ENCODE measurements at places on chromosomes 7 and 10.

DNA sequence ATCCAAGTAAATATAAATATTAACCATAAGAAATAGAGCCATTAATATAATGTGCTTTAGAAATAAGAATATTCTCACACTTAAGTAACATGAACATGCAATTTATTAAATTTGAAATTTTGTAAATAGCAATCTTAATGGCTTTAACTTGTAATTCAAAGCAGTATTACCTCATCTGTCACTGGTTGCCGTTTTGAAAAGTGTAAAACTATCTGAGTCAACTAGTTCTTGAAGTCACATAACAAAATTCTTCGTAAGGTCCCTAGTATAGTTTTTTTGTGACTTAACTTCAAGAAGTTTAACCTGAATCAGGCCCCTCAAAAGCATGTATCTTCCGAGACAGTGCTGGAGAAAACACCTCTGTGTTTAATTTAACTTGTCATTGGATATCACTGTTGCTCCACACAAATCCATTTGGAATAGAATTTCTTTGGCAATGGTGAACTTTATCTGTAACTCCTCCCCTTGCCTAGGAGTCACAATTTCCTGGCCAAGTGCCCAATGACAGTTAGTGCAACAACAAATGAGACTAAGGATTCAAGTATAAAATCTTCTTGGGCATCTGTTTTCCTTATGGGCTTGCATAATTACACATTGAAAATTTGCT lies 47.1 kb downstream of the NT5C2 start:
- DNase-seq: no peak

DNA sequence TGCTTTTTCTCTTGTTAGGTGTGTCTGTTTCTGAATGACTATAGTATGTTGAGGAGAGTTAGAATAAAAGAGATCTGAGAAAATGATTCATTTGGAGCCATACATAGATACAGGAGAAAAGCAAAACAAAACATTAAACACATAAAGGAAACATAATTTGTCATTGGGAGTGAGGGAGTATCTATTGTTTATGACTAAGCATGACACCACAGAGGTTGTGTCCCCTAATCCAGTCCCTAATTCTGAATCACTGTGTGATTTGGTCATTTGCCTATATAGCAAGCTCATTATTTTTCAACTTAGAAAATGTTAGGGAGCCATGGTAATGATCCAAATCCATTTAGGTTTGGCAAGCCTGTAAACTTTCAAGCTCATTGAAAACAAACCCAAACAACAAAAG lies 132.3 kb upstream of the BMPER start:
- DNase-seq: no peak

- no peak for DNase-seq
Observed at GRCh38 chr7:47571331-47572093, 10.4 kb downstream of the TNS3 start.

- DNase-seq: peak; percentile 6
Observed at GRCh38 chr10:74898201-74898976, 72.0 kb downstream of the KAT6B start.

- no peak for DNase-seq
Observed at GRCh38 chr10:92829042-92829785, 19.1 kb upstream of the EXOC6 start.

GRCh38 chr7:157896774-157897555 lies 560.2 kb downstream of the DNAJB6 start:
- DNase-seq: no peak

DNA sequence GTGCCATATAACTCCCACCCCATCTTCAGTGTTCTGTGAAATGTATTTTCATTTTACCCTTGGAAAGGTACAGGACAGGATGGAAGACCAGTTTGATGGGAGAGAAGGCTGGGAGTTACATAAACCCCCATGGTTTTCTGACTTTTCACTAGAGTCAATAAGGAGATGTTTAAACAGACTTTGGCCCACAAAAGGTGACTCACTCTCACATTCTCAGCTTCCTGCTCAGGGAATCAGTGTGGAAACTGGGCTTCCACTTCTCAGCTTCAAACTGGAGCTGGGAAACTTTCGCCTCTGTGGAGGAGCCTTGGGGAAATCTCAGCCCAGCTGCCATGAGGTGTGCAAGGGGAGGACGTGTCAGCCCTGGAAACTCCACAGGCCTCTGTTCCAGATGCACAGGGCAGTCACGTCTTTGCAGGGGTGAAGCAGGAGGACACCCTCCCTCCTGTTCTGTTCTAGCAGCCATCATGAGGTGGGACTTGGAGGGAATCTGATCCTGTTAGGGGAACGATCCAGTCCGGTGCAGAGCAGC lies 560.5 kb upstream of the GALNT17 start:
- no peak for DNase-seq

DNA sequence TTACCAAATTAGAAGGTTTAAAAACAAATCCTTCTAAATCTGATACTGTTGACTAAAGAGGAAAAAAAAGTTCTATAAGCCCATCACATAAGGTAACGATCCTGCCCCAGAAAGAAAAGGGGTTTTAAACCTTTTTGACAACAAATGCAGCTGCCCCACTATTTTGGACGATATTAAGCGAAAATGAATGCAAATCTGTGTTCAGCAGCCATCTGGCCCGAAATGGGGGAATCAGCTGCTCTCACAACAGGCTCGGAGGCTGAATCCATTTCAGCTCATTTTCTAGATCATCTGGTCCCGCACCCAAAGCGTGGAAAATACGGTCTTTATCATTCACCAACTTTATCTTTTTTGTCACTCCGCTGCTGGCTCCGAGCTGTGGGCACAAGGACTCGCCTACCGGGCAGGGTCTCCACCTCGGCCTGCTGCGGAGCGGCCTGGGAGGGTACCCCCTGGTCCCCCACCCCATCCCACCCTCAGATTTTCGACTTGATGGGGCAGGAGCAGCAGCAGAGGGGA lies 2.4 kb upstream of the EBF3 start:
- no peak for DNase-seq

- no peak for DNase-seq
Observed at GRCh38 chr7:41921453-41921981, 218.6 kb upstream of the INHBA start.

DNA sequence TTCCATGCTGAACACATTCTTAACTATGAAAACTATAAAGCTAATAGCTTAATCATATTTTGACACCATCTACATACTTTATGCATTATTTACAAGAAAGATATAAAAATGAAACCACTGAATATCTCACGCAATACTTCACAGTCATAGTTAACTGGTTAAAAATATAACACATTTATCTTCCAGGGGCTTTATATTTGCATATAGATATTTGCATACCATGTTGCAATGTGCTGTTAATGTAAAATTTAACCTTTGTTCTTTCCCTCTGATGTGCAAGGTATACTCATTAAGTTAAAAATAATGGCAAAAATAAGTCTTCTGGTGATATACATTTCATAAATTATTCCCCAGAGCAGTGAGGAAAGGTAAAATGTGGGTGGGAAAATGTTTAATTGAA lies 76.9 kb upstream of the MGMT start:
- no peak for DNase-seq

DNA sequence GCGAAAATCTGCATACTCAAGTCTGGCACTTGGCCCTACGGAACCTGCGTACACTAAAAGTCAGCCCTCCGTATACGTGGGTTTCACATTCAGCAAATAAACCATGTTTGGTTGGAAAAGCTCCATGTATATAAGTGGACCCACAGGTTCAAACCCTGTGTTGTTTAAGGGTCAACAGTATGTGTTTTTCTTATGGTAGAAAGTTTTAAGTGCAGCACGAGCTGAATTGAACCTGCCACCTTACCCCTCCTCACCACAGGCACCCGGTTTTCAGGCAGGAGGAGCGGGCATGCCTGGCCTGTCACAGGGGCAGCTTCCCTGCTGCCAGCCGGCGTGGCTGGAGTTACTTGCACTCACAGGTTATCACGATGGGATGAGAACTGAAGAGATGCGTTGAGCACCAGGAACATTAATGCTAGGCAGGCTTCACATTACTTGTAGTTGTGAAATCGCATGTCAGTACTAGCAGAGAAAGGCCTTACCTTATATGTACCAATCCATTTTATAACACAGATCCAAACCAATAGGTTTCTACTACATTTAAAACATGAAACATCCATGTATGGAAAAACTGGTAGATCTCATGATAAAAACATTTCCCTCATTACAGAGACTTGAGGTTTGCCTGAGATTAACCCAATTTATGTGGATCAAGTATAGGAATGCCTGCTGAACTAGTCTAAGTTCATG lies 12.9 kb downstream of the INSIG1 start:
- no peak for DNase-seq

GRCh38 chr10:86968271-86968993 lies at the start of gene ADIRF:
Gene ADIRF (plus strand): TSS chr10:86968482. CDS start chr10:86968545, 63 bp downstream.
- DNase-seq: peak; percentile 11

GRCh38 chr10:54485971-54486370 lies 315.1 kb downstream of the PCDH15 start:
- no peak for DNase-seq

DNA sequence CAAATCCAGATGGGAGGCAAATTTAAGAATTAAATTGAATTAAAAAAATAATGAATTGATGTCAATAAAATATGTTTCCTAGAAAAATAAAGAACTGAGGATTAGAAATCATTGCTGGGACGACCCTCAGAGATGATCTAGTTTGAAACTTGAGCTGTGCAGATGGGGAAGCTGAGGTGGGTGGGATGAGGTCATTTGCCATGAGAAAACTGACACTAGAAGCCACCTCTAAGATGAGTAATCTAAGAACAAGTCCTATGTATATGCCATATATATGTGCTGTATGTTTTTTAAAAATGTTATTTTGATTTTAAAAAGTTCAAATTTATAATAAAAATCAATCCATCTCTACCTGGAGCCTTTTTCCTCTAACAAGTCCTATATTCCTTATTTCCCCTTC lies 135.7 kb downstream of the RSU1 start:
- no peak for DNase-seq

GRCh38 chr10:87079106-87079836 lies 15.4 kb downstream of the GLUD1 start:
- DNase-seq: no peak

DNA sequence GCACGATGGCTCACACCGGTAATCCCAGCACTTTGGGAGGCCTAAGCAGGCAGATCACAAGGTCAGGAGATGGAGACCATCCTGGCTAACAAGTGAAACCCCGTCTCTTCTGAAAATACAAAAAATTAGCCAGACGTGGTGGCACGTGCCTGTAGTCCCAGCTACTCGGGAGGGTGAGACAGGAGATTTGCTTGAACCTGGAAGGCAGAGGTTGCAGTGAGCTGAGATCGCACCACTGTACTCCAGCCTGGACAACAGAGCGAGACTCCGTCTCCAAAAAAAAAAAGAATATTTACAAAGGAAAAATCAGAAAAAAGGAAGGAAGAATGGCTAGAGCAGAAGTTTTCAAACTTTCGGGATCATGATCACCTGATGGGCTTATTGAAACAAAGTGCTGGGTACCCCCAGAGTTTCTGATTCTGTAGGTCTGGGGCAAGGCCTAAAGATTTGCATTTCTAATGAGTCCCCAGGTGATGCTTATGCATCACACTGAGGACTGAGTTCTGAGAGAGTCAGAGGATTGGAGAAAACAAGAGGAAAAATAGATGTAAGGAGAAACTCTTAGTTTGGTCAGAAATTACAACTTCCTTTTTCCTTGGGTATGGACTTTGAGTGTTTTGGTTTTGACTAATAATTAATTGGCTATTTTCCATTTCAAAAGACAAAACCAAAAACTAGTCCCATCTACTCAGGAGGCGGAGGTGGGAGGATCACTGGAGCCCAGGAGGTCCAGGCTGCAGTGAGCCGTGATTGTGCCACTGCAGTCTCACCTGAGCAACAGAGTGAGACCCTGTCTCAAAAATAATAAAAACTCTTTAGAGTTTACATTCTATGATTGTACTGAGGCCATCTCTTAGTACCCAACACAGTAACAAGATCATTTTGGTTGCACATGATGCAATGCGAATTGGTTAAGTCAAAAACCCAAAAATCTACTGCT lies 14.4 kb downstream of the MARCHF5 start:
- no peak for DNase-seq

GRCh38 chr10:30386801-30387588 lies 37.9 kb upstream of the MTPAP start:
- no peak for DNase-seq

DNA sequence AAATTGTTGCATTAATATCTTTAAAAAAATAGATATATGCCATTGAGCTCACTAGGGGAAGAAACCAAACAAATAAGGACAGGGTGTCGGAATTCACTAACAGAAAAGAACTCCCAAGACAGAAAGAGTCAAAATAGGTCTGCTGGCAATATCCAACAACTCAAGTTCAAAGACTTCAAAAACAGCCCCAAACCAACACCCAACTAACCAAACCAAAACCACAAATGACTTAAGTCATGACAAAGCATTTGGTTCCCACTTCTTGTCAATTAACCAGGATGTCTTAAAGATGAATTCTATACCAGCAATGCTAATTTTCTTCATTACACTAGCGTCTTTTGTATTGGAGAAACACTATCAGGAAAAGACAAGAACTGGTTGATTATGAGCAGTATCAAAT lies 249.0 kb upstream of the PLXNA4 start:
- no peak for DNase-seq

DNA sequence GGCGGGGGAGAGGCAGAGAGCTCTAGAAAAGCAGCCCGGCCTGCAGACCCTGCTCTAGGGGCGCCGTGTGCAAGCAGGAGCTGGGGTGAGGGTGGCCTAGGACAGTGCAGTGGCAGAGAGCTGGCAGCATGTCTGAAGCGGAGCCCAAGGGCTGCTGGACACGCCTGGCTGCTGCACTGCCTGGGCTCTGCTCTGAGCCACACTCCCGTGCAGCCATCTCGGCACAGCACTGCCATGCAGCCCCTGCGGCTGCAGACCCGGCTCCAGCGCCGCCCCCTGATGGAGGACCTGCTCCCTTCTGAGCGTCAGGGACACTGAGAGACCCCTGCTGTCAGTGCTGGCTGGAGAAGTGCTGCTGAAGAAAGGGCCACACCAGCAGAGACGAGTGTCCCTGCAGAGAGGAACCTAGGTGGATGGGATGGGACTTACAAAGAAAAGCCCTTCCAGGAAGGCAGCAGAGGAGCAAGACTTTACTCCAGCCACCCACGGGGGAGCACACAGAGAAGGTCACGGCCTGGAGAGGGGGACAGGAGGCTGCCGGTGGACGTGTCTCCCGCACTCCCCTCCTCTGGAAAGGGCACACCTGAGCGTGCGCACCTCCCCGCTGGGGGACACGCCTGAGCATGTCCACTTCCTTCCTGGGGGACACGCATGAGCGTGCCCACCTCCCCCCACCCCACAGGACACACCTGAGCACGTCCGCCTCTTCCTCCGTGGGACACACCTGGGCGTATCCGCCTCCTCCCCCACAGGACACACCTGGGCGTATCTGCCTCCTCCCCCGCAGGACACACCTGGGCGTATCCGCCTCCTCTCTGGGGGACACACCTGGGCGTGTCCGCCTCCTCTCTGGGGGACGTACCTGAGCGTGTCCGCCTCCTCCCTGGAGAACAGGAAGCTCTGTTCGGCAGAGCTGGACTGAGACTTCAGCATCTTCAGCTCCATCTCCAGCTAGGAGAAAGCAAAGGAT lies 252.9 kb downstream of the MAD1L1 start:
- DNase-seq: no peak

DNA sequence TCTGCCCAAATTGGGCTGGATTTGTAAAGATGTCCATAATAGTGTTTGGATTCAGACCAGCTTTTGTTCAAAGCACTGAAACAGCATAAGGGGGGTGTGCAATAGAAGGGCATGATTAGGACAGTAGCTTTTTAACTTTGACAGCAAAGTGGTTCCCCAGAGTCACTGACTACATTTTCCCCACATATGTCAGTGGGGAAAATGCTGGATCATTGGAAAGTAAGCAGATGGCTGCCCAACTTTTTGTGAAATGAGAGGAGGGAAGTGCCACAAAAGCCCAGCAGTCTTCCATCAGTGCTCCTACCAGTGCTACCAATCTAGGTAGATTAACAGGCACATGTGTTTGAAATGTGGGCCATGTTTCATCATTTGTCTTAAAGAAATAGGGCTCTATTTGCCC lies 162.8 kb downstream of the FZD1 start:
- no peak for DNase-seq
